BE2C (cell line): ENCODE measurements at places on chromosomes 5 and 9.
A peak's percentile ranks its signal among the peaks of the same experiment; 100 is the strongest.

GRCh38 chr5:135214897-135215616 lies 181.0 kb upstream of the PITX1 start:
- DNase-seq, result no peak

- no peak for DNase-seq
Measured at GRCh38 chr5:116441223-116441622, 133.4 kb downstream of the SEMA6A start.

DNA sequence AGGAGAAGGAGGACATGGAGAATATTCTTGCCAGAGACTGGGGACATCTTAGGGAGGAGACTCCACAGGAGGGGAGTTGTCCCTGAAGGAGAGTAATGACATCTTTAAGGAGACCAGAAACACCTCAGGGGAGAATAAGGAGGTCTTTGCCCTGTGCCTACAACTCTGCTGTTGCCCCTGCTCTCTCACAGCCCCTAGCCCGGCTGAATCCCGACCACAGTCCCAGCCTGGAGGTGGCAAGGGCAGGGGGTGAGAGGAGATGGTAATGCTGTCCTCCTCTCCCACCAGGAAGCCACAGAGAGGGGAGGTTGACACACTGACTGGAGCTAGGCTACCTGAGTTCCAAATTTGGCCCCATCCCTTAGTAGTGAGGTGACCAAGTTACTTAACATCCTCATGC lies 30.2 kb upstream of the ENHO start:
- no peak for DNase-seq

GRCh38 chr9:134230942-134231325 lies 66.6 kb upstream of the RNU6ATAC start:
- DNase-seq, result no peak

DNA sequence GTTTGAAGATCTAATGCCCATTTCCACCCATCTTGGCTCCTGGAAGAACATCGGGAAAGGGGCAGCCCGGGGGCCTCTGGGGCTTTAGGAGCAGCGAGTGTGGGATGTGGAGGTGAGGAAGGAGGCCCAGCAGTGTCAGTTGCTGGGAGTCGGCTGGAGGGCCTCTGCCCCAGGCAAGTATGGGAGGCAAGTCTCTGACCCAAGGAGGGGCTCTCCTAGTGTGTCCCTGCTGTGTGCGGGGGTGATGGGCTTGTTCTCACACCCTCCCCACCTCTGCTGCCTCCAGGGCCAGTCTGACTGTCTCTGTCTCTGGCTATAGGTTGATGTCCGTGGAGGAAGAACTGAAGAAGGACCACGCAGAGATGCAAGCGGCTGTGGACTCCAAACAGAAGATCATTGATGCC lies 129.7 kb downstream of the DAB2IP start:
- DNase-seq, result peak; percentile 3
